CD4-positive, alpha-beta T cell treated with Interleukin-10 for 1 hour (primary cell): ENCODE measurements at places on chromosomes 13 and 19.

DNA sequence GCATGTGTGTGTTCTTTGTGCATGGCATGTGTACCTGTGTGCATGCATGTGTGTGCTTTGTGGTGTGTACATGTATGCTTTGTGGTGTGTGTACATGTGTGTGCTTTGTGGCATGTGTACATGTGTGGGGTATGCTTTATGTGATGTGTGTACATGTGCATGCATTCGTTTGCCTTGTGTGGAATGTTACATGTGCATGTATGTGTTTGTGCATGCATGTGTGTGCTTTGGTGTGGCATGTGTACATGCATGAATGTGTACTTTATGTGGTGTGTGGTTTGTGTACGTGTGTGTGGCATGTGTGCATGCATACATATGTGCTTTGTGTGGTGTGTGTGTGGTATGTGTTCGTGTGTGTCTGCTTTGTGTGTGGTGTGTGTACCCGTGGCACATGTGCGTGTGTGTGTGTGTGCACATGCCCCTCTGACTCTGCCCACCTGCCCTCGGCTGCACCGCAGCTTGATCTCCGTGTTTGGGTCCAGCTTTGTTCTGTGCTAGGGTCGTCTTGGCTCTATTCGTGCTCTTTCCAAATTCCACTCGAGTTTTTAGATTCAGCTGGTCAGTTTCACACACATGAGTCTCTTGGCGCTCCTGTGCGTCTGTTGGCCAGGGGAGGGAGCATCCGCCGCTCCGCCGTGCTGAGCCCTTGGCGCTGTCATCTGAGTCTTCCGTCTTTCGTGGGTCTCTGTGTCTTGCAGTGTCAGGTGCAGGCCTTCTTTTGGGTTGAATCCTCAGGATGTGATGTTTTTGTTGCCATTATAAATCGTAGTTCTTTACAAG is 46.5 kb upstream of the TFDP1 start:
- DNase-seq: no peak

- DNase-seq: peak; percentile 3
These were observed 459.8 kb downstream of the FGF14 start for GRCh38 chr13:101942038-101942437.

- no peak for DNase-seq
These were observed 19.3 kb upstream of the DPP9 start for GRCh38 chr19:4742723-4743646.

GRCh38 chr13:109673477-109673876 is 112.9 kb downstream of the IRS2 start:
- no peak for DNase-seq

DNA sequence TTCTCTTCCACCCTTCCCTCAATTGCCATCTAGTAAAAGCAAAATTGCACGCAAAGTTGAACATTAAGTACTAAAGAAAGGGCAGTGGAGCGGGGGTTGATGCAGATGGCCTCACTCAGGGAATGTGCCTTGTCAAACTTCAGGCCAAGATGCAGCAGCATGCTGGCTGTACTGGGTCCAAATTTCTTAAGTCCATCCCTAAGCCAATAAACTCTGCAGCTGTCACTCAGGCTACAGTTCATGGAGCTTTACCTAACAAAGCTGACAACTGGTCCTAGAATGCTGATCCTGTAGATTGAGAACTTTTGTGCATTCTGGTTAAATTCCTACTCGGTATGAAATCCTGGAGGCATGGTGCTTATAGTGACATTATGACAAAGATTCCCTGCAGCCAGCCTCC is 88.4 kb downstream of the FOXO1 start:
- no peak for DNase-seq

GRCh38 chr13:22427066-22427465 is 753.7 kb upstream of the SGCG start:
- no peak for DNase-seq

DNA sequence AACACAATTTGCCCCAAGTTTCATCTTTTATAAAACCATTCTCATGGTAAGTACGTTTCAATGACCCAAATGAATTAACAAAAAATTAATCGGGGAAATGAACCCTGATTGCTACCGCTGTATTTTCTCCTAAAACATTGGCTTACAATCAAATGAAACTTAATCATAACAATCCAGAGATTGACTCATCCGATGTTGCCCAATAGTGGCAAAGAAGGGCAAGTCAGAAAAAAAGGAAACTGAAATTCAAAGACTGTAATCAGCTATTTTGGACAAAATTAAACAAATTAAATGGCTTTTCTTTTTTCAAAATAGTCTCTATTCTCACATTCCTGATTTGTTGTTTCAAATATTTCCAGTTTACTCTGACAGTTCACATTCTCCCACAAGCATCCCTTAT is 3.9 kb upstream of the ACOD1 start:
- no peak for DNase-seq

- no peak for DNase-seq
These were observed 834.0 kb upstream of the PCDH9 start for GRCh38 chr13:68064001-68064770.

DNA sequence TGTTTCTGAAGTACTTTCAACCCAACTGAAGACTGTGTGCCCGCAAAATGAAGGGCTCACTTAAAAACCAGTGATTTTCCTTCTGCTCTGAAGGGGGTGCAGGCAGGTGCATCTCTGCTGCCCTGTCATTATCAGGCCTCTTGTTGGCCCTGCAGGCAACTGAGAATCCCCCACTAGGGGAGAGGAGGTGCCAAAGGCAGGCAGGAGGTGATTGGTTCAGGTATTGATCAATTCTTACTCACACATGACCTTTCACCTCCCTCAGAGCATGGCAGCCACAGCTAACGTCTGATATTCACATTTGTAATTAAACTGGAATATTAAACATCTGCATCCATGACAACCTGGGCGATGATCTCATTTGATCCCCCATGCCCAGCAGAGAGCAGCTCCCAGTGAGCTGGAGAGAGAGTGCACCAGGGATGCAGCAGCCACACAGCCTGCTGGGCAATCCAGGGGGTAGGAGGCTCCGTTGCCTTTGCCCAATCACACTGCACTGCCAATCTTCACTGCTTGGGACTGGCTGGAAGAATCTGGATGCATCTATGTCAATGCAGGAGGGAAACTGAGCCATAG is 267.9 kb upstream of the TSHZ3 start:
- DNase-seq: no peak

DNA sequence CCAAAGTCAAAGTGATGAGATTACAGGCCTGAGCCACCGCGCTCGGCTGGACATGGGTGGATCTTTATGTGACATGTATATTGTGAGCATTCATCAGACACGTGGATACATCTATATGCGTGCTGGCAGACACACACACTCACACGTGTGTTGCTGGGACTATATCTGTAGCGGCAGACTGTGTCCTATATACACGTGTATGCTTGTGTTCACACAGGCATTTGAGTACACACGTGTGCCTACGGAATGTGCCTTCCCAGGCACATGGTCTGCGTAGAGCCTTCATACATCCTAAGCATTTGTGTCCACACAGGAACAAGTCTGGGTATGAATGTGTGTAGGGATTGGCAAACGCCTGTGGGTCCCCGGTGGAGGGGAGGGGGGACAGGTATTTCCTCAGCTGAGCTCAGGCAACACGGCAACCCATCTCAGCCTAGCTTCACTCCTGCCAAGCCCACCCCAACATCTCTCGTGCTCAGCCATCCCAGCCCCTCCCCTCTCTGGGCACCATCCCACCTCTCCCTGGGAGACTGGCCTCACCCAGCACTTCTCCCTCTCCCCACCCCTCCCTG is 2.6 kb downstream of the UNC13A start:
- no peak for DNase-seq

DNA sequence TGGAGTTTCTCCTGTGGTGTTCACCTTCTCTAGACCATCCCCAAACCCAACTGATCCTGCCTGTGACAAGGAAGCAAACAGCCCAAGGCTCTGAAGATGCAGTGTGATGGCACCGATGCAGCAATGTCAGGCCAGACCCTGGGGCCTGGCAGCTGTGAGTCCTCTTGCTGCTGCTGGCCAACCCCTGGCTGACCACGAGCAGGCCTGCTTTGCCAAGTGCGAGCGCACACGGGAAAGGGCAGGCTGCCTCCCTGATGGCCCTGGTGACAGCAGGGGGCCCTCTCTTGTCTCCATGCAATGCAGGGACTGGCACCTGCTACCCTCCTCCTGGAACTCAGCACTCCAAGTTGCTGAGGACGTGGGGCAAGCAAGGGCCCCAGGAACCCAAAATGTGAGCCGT is 5.4 kb upstream of the VSTM2B start:
- DNase-seq: no peak

GRCh38 chr13:113499936-113500335 is 9.4 kb upstream of the DCUN1D2 start:
- DNase-seq: no peak

DNA sequence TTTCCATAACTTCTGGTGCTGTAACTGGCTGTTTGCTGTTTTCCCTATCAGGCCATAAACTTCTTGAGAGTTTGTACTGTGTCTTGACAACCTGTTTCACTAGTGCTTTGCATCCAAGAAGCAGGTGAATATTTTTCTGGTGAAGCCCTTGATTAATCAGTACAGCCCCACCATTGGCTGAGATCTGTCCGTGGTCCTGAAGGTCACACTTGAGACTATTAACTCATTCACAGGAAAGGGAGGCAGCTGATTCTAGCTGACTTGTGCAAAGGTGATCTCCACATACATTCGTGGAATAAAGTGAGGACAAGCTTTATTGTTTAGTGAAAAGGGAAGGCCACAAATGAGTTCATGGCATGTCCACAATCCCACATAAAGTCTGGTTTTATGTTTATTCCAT is 61.4 kb upstream of the ZNF835 start:
- no peak for DNase-seq

- DNase-seq: no peak
These were observed 21.5 kb downstream of the ELL start for GRCh38 chr19:18500376-18500775.

GRCh38 chr19:47419030-47419783 is at the start of gene MEIS3:
TSS of gene MEIS3 (minus strand) at chr19:47419527. CDS start at chr19:47419081, 446 bp downstream.
- no peak for DNase-seq

- peak; percentile 68 for DNase-seq
These were observed 647 bp upstream of the KLF12 start for GRCh38 chr13:74134777-74135325.

DNA sequence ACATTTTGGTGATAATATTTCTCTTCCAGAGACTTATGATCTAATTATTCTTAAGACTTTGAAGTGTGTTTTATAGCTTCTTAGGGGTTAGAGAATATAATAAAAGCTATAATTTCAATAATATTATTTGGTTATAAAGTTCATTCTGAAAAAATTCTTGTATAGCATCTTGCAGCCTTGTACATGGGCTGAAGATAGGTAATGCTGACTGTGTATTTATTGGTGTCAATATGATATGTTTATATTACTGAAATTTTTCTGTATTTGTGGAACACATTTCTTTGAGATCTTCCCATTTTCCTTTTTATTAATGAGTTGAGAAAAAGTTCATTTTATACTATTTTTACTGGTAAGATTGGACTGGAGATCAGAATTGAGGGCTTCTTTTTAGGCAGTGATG is 87.8 kb downstream of the TDRD3 start:
- DNase-seq: no peak

DNA sequence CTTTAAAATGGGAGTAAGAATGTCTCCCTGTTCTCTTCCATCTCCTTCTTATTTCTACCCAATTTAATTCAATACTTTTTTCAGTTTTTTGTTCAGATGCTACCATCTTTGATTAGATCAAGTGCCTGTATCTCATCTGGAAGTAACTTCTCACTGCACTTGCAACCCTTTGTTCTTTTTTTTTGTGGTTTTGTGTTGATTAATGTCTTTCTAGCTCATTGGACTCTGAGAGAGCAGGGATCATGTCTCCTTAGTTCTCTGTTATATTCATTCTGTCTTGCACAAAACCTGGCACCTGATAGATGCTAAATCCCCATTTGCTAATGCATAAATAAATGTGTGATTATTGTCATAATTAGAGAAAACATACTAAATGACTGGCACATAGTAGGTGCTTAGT is 834 bp upstream of the ITGBL1 start:
- DNase-seq: no peak

- DNase-seq: no peak
These were observed 173.9 kb downstream of the ZIC5 start for GRCh38 chr13:99797691-99798090.

DNA sequence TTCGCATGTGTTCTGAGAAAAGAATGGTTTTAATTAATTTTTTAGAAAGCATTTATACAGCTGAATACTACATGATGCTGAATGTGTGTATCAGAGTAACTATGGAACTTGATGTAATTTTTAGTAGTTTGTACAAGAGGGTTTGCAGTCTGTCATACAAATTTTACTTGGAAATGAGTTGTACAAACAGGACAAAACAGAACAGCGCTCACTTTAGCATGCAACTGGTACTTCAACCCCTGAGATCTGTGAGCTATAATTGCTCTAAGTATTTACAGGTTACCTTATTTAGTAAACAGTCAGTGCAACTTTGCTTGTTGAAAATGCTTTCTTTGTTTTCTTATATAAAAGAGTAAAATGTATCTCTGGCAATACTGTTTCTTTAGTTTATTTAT is 706 bp downstream of the TNFRSF19 start:
- no peak for DNase-seq

GRCh38 chr19:58549664-58550361 is 5.1 kb downstream of the CHMP2A start:
- DNase-seq: no peak

DNA sequence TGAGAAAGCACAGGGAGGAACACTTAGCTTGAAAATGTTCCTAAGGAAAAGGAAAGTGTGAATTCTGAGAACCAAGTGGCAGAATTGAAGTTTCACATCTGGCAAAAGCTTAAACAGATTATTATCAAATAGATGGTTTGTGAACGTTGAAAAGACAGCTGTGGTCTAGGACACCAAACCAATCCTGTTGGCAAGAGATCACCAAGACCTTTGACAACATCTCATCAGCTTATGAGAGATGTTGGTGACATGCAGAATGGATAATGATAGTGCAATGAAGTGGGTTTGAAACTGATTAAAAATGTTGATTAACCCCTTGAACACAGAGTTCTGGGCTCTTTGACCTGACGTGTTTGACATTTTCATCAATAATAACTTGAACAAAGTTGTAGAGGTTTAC is 74.6 kb upstream of the GPR183 start:
- DNase-seq: no peak

GRCh38 chr19:1814391-1814790 is 2.3 kb upstream of the ATP8B3 start:
- no peak for DNase-seq

GRCh38 chr13:25217023-25217885 is 45.2 kb upstream of the AMER2 start:
- no peak for DNase-seq

GRCh38 chr19:39696387-39696786 is 7.9 kb upstream of the LGALS14 start:
- no peak for DNase-seq

- DNase-seq: no peak
These were observed 104.6 kb upstream of the ZNF98 start for GRCh38 chr19:22526661-22527272.
